Tongue (tissue), 3 donors: ENCODE measurements at places on chromosomes 7 and 10.

DNA sequence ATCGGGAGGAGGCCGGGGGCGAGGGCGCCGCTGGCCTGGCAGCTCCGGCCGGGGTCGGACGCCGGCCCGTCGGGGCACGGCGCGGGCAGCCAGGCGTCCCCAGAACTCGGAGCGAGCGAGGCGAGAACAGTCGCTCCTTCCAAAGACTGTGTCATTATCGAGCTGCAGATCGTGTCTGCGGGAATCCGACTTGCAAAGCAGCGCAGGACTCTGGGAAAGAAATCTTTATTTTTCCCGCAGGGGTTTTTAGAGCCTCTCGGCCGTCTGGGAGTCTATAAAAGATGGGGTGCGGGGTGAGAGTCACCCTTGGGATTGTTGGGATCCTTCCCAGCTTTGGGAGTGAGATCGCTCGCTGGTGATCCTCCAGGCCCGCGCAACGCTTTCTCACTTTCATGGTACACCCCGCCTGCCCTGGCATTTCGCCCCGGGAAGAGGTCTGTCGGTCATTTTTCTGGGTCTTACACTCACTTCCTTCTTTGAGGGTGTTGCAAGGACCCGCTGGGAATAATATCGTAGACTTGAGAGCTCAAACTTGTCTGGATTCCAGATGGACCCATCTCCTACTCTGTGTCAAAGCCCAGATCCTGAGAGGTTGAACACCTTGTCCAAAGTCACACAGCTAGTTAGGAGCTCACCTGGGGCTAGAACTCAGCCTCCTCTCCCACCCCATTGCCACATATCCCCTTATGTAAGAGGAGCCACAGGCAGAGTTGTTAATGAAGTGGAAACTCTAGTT, 1.0 kb downstream of the UBTD1 start:
- peak; percentile 41 for DNase-seq

- DNase-seq: no peak
Measured at GRCh38 chr10:30985512-30985911, 46.2 kb downstream of the ZNF438 start.

DNA sequence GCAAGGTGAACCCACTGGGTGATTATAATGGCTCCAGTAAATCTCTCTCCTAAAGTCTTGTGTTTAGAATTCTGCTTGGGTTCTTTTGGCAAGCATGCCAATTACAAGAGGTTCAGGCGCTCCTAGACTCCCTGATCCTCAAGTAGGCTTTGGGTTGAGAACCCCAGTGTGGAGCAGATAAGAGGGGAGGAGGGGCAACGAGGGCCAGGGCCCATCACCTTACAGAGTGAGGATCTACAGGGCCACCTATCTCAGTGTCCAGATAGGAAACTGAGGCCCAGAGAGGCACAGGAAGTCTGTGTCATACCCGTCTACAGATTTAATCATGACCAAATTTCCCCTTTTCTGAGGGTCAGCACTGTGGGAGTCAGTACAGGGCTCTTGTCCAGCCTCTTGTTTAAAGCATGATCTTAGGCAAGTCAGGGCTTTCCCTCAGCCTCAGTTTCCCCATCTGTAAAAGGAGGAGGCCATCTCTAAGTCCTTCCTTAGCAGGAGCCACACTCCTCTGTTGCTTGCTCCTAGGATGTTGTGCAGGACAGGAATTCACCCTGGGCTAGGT, 4.4 kb downstream of the TACR2 start:
- DNase-seq: no peak

DNA sequence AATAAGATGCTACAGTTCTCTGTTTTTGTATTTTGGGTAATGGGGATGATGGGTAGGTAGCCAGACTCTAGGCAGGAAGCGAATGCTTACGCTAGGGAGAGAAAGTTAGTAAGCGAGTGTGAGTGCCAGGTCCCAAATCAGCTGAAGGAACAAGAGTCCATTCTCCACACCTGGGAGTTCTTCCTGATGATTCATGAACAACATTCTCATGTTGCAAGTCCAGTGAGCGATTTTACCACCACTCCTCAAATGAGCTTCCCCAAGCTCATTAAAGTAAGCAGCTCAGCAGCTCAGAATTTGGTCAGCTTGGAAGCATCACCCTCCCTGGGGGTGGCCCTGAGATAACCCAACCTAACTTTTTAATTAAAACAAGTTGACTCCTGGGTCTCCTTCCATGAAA, 27.3 kb downstream of the SH3PXD2A start:
- DNase-seq: no peak
